Stimulated activated CD8-positive, alpha-beta memory T cell treated with anti-CD3 and anti-CD28 coated beads, Interleukin-4, amount 100 ng/mL, for 4 hours (primary cell): ENCODE measurements at places on chromosomes 11 and 22.
A peak's percentile ranks its signal among the peaks of the same experiment; 100 is the strongest.

DNA sequence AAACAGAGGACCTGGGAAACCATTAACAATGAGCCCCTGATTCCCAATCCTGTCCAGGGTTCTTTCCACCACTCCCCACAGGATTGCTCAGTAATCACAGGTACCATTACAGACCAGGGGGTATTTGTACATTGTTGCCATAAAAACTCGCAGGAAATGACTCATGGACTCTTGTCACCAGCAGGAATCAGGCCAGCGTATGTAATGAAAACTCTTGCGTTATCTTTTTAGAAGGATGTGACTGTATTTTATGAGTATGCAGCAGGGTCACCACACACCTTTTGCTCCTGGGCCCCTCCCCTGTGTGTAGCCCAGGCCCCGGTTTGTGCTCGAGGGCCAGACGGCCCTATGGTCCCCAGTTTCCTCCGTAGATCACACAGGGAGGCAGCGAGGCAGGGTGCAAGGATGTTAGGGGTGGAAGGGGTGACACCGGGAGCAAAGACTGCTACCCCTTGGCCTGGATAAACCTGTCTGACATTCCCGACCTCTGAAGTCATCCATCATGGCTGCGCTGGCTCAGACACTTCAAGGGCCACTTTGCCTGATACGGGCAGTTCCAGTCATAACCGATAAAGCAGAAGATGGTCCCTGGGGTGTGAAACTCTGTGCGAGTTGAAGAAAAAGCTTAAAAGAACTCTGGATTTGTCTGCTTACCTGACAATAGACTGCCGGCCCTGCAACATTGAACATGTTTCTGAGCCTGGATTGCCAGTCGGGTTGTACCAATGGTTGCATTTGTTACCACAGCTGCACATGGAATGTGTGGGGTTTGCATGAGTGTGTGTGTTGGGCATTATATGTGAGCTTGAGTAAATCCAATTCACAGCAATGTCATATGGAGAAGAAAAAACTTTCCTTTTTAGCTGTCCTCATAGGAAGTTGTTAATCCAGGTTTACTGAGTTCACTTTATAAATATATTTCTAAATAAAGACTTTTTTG lies 56.9 kb downstream of the MICAL2 start:
- DNase-seq = no peak

- DNase-seq = no peak
These were observed 18.1 kb upstream of the DKK3 start for GRCh38 chr11:12026331-12027211.

DNA sequence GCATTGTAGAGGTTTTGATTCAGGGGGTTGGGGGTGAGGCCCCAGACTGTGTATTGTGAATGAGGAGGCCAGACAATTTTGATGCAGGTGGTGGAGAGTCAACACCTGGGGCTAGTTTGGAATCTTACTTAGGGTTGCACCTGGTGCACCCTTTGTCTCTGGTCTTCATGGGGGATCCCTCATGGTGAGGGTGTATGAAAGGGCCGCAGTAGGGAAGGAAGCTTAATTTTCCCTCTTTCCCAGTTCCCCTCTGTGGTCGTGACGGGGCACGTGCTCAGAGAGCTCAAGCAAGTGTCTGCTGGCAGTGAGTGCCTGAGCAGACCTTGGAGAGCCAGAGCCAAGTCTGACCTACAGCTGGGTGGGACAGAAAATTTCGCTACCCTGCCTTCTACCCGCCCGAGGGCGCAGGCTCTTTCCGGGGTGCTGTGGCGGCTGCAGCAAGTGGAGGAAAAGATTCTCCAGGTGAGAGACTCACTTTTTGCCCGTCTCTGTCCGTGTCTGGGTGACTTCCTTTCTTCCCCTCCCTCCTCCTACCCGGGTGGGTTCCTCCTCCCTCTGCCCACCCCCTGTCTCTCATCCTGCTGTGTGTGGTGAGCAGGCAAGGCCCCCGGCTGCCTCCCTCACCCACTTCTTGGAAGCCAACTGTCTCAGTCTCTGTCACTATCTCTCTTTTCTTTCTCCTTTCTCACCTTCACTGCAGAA lies 131.7 kb downstream of the MICAL2 start:
- peak; percentile 13 for DNase-seq

GRCh38 chr22:43893266-43893665 lies 1.5 kb upstream of the PNPLA5 start:
- DNase-seq = no peak

- DNase-seq = no peak
These were observed 40.5 kb upstream of the OR9Q1 start for GRCh38 chr11:57983191-57983590.

DNA sequence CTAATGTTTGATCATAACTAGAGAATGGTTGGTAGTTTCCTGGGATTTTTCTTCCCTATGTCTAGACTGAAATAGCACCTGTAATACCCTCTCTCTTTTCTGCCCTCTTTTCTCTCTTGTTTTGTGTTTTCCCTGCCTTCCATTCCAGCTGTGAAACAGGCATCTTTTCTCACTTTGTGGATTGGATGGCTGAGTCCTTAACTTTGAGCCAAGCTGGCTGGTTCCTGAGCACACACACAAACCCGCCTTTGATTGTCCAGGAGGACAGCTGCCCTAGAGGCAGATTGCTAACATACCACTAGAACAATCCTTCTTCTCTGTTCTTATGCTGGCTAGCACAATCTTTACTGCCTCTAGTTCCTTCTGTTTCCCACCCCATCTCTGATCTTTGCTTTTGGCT lies 17.7 kb downstream of the CTNND1 start:
- no peak for DNase-seq

- no peak for DNase-seq
These were observed 1284.0 kb downstream of the FAM181B start for GRCh38 chr11:81449588-81450156.

DNA sequence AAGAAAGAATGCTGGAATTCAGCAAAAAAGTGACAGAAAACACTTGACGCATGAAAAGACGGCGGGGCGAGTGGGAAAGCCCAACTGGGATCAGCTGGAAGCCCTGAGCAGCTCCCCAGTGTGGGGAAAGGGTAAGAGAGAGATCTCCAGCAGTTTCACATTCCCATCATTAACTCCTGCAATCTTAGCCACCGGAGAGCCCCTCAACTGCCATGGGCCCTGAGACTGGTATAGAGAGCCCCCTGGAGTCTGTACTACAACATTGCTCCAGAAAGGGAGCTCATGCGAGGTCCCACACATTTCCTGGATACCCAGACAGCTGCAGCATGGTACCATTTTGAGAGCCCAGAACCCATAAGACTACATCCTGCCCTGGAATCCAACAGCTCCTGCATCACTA lies 31.1 kb downstream of the MRGPRX4 start:
- DNase-seq = no peak

DNA sequence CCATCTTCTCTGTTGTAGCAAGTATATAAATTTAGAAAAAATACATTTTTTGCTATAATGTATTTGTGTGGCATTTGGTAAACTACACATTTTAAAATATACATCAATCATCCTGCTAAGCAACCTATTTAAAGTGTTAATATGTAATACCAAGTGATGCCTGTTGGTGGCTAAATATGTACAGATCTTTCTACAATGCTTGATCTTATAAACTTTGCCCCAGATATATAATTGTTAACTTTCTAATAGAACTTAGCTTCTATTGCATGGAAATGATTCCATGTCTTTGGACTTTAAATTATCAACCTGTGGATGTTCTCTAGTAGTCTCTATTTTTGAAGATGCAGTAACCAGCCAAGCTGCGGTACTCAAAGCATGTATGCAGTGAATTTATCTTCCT lies 1260.4 kb upstream of the RAG2 start:
- DNase-seq = no peak

GRCh38 chr11:29256580-29256979 lies 760.2 kb downstream of the KCNA4 start:
- no peak for DNase-seq

DNA sequence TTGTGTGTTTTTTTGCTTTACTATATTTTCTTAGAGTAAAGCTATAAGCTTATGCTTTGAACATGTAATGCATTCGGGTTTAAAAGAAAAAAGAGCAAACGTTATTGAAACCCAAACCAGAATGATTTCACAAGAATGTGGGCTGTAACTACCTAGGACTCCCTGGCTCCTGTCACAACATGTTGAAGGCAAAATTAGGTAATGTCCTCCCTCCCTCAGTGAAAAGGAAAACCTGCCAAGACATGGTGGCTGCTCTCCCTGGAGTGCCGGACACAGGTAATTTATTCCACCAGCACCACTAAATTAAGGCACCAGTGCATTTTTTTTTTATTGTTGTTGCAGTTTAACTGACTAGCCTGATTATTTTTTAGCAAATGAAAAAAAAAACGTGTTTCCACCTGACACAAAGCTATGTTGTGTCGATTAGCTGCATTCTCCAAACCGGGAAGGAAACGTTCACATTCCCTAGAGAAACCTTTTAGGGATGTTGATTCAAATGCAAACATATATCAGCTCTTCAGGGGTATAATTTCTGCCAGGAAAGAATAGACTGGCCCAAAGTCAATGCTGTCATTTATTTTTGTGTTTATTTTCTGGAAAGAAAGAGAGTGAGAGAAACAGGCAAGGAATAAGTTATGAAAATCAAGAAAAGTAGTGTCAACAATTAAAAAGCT lies 134.6 kb downstream of the CCDC34 start:
- no peak for DNase-seq
